ENCODE measurements at places on chromosomes 6 and 20. TPM values are rescaled to one million over a fixed set of nuclear protein-coding genes. Genes with fewer than 3 reads are reported as not detected.

DNA sequence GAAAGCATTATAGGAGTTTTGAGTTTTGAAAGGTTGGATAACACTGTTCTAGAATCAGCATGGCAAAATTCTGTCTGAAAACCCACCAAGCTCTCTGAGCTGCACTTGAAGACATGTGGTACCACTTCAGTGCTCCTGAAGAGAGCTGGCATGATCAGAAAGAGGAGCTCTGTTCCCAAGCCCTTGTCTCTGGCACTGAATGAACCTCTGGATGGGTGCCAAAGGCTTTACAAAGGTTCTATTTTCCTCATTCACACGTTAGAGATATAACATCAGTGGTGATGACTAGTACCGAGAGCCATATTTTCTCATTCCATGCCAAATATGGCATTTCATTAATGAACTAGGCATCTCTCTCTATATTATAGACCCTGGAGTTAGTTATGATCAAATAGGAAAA lies 301.8 kb upstream of the ID4 start:
- DNase-seq, result no peak

FAM83B gene
- total RNA-seq, result 0.04 TPM

IMPG1 gene
- not detected for total RNA-seq

- DNase-seq, result peak; percentile 13
Observed at GRCh38 chr6:161373905-161374451, 100.1 kb upstream of the AGPAT4 start.

- DNase-seq, result no peak
Observed at GRCh38 chr6:46331461-46331860, 159.8 kb downstream of the RCAN2 start.

DNA sequence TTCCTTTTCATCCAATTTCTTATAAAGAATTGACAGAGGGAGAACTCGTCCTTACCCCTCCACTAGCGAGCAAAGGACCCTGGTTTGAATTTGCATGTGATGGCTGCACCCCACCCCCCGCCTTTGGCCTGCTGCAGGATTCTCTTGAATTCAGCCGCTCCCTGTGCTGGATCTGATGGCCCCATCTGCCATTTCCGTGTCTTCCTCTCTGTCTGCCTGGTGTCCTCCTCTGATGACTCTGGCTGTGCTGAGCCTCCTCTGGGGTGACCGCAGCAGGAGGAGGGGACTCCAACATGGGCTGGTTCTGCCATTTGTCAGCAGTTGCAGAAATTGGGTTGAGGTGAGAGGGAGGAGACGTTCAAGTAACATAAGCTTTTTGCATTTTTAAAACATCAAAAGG lies 188.8 kb downstream of the DLL1 start:
- no peak for DNase-seq

HIVEP2 gene
- total RNA-seq, result 3.6 TPM

DNA sequence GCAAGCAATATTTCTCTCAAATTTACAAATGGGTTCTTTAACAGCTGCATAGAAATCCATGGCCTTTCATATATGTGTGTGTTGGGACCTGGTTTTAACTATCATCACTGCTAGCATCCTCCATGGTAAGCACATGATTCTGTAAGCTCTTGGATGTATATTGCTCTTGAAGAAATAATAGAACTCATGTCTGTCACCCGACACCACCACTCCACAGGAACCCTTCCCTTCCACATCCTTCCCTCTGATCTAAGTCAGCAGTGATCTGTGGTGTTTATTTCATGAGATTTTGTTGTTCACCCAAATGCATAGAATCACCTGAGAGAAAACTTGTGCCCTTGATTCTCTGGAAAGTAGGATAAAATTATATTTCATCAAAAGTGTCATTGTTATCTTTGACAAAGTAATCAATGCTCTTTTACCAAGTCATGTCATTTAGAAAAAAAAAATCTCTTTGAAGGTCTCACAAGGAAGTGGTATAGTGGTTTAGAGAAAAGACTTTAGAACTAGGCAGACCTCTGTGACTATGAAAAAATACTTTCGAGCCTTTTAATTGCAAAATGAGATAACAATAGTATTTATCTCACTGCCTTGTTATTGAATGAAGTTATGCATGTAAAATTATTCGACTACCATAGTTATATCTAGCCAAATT lies 649.8 kb upstream of the SLC35B3 start:
- DNase-seq, result no peak

GRCh38 chr6:122734529-122735395 lies 44.8 kb upstream of the FABP7 start:
- DNase-seq, result no peak

DNA sequence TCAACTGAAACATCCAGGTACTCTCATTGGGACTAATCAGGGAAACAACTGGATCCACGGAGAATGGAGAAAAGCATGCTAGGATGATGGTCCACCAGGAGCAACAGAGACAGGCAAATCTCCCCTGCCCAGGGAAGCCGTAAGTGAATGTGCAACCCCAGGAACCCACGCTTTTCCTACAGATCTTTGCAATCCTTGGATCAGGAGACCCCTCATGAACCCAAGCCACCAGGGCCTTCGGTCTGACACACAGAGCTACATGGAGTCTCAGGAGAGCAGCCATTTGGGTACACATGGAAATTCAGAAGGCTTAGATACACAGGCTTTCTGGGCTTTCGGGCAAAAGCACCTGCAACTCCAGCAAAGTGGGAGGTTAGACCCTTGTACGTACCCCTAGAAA lies 122.1 kb upstream of the PTCHD4 start:
- DNase-seq, result no peak

All from pulmonary artery endothelial cell (primary cell).